T-helper 2 cell (primary cell): ENCODE measurements at places on chromosomes 16 and 17.

GRCh38 chr16:31456988-31457360 is 2.3 kb upstream of the ARMC5 start:
- DNase-seq, result no peak

GRCh38 chr17:17812211-17813054 is 24.4 kb downstream of the SREBF1 start:
- DNase-seq, result peak; percentile 39

DNA sequence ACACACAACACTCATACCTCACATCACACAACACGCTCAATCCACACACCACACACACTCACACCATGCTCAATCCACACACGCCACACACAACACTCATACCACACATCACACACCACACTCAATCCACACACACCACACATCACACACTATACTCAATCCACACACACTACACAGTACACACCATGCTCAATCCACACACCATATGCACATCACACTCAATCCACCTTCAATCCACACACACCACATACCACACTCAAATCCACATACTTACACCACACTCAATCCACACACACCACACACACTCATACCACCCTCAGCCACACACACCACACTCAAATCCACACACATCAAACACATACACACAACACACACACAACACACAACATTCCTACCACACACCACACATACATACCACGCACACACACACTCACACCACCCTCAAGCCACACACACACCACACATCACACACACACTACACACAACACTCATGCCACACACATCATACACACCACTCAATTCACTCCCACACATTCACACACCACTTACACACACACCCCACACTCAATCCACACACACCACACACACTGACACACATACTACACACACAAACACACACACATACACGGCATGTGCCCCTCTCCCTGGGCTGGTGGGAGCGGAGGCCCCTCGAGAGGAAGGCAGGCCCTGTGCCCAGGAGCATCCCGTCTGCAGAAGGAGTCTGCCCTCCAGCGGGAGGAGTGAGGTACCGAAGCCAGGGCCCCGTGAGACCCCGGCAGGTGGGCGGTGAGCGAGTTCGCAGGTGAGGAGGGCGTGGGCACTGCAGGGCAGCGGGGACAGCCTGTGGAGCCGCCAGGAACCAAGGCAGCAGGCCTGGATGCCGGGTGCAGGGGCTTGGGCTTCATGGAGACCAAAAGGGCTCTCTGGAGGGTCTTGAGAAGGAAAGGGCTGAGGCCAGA is 33.1 kb upstream of the RPTOR start:
- DNase-seq, result no peak

- DNase-seq, result no peak
Observed at GRCh38 chr17:48904428-48904827, 3.8 kb upstream of the UBE2Z start.

- DNase-seq, result no peak
Observed at GRCh38 chr17:17783825-17784656, 52.7 kb downstream of the SREBF1 start.

- DNase-seq, result no peak
Observed at GRCh38 chr16:74721716-74722115, 21.1 kb upstream of the MLKL start.

DNA sequence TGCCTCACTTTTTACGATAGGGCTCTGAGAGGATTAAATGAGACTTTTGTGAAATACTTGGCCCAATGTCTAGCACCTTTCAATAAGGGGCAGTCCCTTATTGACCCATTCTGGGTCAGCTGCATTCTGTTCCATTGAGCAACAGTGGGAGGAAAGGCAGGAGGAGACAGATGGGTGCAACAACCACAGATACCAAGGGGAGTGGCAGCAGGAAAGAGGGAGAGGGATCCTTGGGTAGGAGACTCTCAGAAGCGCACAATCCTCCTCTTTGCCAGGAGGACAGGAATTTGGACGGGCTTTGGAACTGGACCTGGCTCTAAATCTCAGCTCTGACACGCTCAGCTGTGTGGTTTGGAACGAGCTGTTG is 3.5 kb downstream of the PIPOX start:
- DNase-seq, result no peak
